Activated CD4-positive, CD25-positive, alpha-beta regulatory T cell treated with anti-CD3 and anti-CD28 coated beads, Interleukin-2, amount 50 U/mL, for 16 hours (primary cell): ENCODE measurements at places on chromosomes 13 and 19.

GRCh38 chr19:54262066-54262465, 5.0 kb upstream of the LILRB5 start:
- no peak for DNase-seq

DNA sequence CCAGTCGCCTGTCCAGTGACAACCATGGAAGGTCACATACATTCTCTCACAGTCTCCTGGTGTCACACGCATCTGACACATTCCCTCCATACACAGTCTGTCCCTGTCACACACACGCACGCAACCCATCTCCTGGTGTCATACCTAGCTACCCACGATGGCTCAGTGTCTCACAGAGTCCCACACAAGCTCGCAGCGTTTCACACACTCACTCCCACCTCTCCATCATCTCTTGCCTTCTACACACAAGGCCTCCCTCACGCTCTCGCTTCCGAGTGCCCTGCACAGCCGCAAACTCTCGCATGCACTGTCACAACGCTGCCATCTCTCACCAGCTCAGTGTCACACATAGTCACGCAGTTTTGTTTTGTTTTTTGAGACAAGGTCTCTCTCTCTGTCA, 1.2 kb upstream of the GNG8 start:
- no peak for DNase-seq

GRCh38 chr13:111527614-111528229, 207.3 kb downstream of the TEX29 start:
- DNase-seq: no peak

DNA sequence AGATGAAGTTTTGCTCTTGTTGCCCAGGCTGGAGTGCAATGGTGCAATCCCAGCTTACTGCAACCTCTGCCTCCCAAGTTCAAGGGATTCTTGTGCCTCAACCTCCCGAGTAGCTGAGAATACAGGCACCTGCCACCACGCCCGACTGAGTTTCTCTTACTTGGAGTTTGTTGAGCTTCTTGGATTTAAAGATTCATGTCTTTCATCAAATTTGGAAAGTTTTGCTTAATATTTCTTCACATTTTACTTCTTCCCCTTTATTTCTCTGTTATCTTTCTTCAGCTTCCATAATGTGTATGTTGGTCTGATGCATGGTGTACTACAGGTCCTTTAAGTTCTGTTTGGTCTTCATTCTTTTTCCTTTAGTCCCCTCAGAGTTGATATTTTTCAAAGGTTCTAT, 8.9 kb upstream of the ZNF560 start:
- DNase-seq: no peak

DNA sequence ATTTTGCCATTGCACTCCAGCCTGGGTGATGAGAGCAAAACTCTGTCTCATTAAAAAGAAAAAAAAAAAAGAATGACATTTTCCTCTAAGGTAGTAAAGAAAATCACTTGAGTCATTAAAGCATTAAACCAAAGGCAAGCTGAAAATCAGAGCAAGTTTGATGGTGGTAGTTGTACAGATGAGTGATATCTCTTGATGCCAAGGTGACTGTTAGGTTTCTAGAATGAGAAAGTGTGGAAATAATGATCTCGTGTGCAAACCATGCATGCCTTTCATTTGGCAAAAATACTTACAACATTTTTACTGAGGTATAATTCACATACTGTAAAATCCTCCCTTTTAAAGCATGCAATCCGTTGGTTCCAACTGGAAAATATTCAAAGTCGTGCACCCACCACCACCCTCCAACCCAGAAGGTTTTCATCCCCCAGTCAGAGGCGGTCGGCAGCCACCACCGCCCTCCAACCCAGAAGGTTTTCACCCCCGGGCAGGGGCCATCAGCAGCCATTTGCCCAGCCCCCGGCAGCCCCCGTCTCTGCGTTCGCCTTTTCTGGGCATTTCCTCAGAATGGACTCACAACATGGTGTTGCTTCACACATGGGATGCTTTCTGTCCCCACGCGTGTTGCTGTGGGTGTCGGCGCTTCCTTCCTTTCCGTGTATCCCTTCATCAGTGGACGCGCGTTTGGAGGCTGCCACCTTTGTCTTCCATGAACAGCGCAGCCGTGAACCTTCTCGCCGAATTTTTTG, 90.2 kb downstream of the ATP11A start:
- no peak for DNase-seq

DNA sequence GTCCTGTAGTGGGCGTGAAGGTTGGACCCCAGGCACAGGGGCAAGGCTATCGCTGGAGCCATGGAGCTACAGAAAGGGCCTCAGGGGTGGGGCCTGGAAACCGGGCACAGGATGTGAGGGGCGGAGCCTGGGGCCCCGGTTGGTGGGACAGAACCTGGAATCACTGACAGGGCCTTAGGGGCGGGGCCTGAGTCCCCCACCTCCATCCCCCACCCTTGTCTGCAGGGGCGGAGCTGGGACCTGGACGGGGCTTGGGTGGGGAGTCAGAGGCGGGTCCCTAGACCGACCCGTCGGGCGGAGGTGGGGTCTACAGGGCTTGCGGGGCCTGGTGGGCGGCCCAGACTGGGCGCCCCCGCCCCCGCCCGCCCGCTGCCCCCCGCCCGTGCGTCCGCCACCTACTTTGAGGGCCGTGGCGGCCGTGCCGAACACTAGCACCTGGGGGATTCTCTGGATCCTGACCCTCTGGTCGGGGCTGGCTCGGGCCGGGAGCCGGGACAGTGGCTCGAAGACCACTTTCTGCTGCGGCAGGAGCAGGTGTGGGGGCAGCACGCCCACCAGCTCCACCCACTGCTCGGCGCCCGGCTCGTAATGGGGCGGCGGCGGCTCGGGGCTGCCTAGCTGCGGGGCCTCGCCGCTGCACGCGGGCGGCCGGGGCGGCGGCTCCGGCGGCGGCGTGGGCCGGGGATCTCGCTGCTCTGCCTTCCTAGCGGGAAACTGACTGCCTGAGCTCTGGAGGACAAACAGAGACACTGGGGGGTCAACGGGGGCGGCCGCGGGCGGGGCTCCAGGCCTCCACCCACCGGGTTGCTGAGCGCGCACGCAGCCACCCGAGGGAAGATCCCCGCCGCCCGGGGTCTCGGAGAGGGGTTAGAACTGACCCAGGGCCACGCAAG, 26.3 kb downstream of the DCAF15 start:
- no peak for DNase-seq

GRCh38 chr13:111384441-111385182, 64.2 kb downstream of the TEX29 start:
- no peak for DNase-seq

DNA sequence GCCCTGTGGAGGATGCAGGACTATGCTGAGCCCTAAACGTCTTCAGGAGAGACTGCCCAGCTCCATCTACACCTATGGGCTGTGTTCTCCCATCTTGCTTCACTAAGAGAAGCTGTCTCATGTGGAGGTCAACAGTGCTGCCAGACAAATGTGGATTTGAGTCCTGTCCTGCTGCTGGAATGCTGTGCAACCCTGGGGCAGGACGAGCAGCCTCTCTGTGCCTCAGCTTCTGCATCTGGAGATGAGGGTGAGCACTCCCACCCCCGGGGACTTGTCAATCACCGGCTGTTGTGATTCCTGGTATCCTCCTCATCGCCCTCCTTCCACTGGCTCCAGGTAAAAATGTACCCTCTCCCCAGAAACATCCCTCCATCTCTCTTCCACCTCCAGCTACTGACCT, 16.3 kb downstream of the EPS15L1 start:
- no peak for DNase-seq

DNA sequence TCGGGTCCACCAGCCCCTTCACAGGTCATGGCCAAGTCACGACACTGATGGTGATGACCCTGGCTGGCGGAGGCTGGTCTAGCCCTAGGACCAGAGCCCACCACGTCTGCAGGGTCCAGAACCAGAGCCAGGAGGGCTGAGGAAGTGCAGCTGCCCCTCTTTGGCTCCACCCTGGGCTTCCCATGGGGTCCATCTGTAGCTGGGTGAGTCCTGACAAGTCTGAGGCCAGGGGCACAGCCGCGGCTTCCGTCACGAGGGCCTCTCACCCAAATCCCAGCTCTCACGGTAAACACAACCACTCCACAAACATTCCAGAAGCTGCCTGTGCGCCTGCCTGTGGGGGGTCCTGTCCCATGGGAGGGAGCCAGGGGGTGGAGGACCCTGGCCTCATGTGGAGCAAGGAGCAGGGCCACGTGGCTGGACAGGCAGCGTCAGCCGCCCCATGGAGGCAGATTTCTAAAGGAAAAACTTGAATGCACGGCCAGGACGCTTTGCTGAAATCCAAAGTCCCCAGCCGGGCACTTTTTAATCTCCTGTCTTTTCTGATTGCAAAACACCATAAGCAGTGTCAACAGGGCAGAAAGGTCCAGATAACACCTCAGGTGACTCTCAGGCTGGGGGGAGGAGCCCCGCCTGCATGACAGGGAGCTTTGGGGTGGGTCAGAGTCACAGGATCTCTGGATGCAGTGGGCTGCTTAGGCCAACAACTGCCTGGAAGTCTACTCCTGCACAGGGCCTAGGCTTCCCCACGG, 29.9 kb downstream of the CEBPG start:
- DNase-seq: no peak

DNA sequence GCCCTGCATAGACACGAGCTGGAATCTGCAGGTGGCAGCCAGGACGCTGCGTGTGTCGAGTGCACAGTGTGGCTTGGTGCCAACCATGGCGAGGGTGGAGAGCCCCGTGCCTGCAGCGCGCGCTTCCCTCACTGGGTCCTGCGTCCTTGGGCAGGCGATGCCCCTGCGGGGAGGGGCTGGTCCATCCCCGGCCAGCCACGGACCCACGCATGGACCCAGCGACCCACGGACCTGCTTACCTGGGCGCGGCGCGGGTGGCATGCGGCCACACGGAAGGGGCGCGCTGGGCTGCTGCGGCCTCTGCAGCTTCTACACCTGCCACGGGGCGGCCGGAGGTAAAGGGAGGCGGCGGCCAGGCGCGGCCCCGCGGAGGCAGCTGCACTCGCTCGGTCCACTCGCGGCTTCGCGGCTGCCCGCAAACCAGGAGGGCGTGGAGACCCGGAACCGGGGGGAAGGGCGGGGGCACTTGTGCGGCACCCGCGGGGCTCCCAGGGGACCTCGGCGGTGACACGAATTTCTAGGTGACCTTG, 569 bp upstream of the MCF2L start:
- DNase-seq: no peak

GRCh38 chr13:27975564-27976361, 6.6 kb upstream of the CDX2 start:
- DNase-seq: no peak

- no peak for DNase-seq
Observed at GRCh38 chr13:111212517-111212873, 97.4 kb downstream of the ARHGEF7 start.
